ENCODE measurements at places on chromosomes 6 and 20. TPM values are rescaled to one million over a fixed set of nuclear protein-coding genes. Genes with fewer than 3 reads are reported as not detected.

GNAS-AS1 gene
- 0.33 TPM for total RNA-seq

MDC1 gene
- total RNA-seq = 5.0 TPM

SOX18 gene
- not detected for total RNA-seq

MCHR2 gene
- total RNA-seq = not detected

SLC17A9 gene
- 6.4 TPM for total RNA-seq

KIF25 gene
- 0.26 TPM for total RNA-seq

PTCRA gene
- total RNA-seq = not detected

ADISSP gene
- 23.5 TPM for total RNA-seq

NR2E1 gene
- not detected for total RNA-seq

SNAP25 gene
- total RNA-seq = 4.5 TPM

RIMS1 gene
- total RNA-seq = 3.9 TPM

CDH22 gene
- not detected for total RNA-seq

CALHM4 gene
- total RNA-seq = not detected

DEFB125 gene
- total RNA-seq = not detected

TMEM244 gene
- total RNA-seq = not detected

AGER gene
- 0.50 TPM for total RNA-seq

SLC2A10 gene
- total RNA-seq = 42.1 TPM

DLL1 gene
- total RNA-seq = 5.6 TPM

PDYN gene
- total RNA-seq = not detected

HLA-DQB1 gene
- total RNA-seq = not detected

FKBP1A gene
- total RNA-seq = 71.4 TPM

ADGRG6 gene
- 49.9 TPM for total RNA-seq

GTPBP2 gene
- total RNA-seq = 111 TPM

MDN1 gene
- 20.3 TPM for total RNA-seq

LTA gene
- not detected for total RNA-seq

WFDC12 gene
- not detected for total RNA-seq

NNAT gene
- 0.83 TPM for total RNA-seq

VGLL2 gene
- not detected for total RNA-seq

C6orf15 gene
- total RNA-seq = not detected

KHDRBS2 gene
- not detected for total RNA-seq

BMP5 gene
- 1.0 TPM for total RNA-seq

TSPO2 gene
- total RNA-seq = not detected

AVP gene
- total RNA-seq = not detected
